ENCODE measurements at places on chromosomes 11 and 22. TPM values are rescaled to one million over a fixed set of nuclear protein-coding genes. Genes with fewer than 3 reads are reported as not detected.

GRCh38 chr11:84345597-84345996 lies 1059.4 kb upstream of the CCDC90B start:
- no peak overlapping the region for H3K27ac ChIP-seq
- no peaks in the 10 kb centered on the region for H3K36me3 ChIP-seq
- no peak overlapping the region for H3K4me3 ChIP-seq
- no peak for DNase-seq
- no peaks in the 10 kb centered on the region for H3K27me3 ChIP-seq
- no peaks in the 10 kb centered on the region for H3K4me1 ChIP-seq

The MRGPRF gene
- total RNA-seq = not detected

- H3K4me3 ChIP-seq = no peak overlapping the region
- peaks cover 2% of the 10 kb centered on the region for H3K4me1 ChIP-seq
- peak; percentile 86 for DNase-seq
- peak overlapping the region; percentile 36 for H3K27ac ChIP-seq
- H3K36me3 ChIP-seq = no peaks in the 10 kb centered on the region
- peaks cover 18% of the 10 kb centered on the region for H3K27me3 ChIP-seq
These were observed 35.0 kb upstream of the PRAME start for GRCh38 chr22:22593964-22594656.

DNA sequence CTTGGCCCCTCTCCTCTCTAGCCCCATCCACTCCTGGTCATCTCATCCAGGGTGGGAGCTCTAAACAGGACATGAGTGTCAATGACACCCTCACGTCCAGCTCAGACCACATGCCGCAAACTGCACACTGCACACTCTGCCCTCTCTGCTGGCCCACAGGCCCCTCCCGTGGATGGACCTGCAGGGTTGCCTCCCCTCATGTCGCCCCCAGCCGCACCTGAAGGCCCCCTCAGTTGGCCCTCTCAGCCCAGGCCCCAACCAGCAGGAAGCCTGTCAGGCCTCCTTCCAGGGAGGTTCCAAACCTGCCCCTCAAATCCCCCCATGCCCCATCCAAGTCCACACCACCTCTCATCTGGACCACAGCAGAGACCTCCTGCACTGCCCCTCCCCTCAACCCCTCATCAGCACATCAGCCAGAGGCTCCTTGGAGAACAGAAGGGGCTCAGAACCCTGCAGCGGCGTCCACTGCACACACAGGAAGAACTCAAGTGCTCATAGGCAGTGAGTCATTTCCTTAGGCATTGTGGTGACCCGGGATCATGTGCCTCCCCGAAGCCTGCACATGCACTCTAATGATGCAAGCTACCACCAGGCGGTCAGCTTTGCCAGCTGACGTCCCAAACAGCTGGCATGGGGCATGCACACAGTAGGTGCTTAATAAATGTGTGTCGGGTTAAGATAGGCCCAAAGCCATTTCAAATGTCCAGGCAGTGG lies 12.9 kb upstream of the CDKN1C start:
- no peaks in the 10 kb centered on the region for H3K27me3 ChIP-seq
- H3K36me3 ChIP-seq = no peaks in the 10 kb centered on the region
- peaks cover 28% of the 10 kb centered on the region for H3K4me1 ChIP-seq
- peak overlapping the region; percentile 87 for H3K4me3 ChIP-seq

DNA sequence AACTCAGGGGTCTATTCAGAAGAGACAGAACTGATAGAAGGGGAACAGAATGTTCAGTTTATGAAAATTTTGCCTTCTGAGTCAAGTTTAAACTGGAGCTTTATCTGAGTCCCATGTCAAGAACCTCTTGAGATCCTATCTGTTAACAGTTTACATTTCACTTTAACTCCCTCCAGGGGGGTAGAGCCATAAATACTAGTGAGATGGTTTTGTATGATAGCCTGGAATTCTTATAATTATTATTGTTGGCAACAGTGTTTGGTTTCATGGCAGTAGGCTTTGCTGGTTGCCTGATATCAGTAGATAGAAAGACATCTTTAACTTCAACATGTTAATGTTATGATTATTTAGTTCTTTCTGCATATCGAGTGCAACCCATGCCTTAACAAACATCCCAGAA lies 498.5 kb downstream of the INSC start:
- no peak overlapping the region for H3K27ac ChIP-seq
- no peak overlapping the region for H3K4me3 ChIP-seq
- H3K36me3 ChIP-seq = no peaks in the 10 kb centered on the region
- no peak for DNase-seq
- no peaks in the 10 kb centered on the region for H3K27me3 ChIP-seq
- H3K4me1 ChIP-seq = no peaks in the 10 kb centered on the region

- no peak for DNase-seq
- peaks cover 5% of the 10 kb centered on the region for H3K4me1 ChIP-seq
- no peak overlapping the region for H3K27ac ChIP-seq
- peaks cover 9% of the 10 kb centered on the region for H3K27me3 ChIP-seq
- no peaks in the 10 kb centered on the region for H3K36me3 ChIP-seq
These were observed 10.0 kb upstream of the PATL1 start for GRCh38 chr11:59678813-59679165.

- H3K36me3 ChIP-seq = peaks cover 93% of the 10 kb centered on the region
- no peaks in the 10 kb centered on the region for H3K27me3 ChIP-seq
- no peak overlapping the region for H3K27ac ChIP-seq
- peak; percentile 57 for DNase-seq
- no peak overlapping the region for H3K4me3 ChIP-seq
- peaks cover 48% of the 10 kb centered on the region for H3K4me1 ChIP-seq
These were observed 17.6 kb upstream of the GRK2 start for GRCh38 chr11:67248653-67249052.

The ZP1 gene
- total RNA-seq = not detected

GRCh38 chr11:79441461-79441875 lies 638 bp upstream of the TENM4 start:
- peak overlapping the region; percentile 49 for H3K4me3 ChIP-seq
- H3K27ac ChIP-seq = no peak overlapping the region
- peaks cover 4% of the 10 kb centered on the region for H3K4me1 ChIP-seq
- no peaks in the 10 kb centered on the region for H3K36me3 ChIP-seq

DNA sequence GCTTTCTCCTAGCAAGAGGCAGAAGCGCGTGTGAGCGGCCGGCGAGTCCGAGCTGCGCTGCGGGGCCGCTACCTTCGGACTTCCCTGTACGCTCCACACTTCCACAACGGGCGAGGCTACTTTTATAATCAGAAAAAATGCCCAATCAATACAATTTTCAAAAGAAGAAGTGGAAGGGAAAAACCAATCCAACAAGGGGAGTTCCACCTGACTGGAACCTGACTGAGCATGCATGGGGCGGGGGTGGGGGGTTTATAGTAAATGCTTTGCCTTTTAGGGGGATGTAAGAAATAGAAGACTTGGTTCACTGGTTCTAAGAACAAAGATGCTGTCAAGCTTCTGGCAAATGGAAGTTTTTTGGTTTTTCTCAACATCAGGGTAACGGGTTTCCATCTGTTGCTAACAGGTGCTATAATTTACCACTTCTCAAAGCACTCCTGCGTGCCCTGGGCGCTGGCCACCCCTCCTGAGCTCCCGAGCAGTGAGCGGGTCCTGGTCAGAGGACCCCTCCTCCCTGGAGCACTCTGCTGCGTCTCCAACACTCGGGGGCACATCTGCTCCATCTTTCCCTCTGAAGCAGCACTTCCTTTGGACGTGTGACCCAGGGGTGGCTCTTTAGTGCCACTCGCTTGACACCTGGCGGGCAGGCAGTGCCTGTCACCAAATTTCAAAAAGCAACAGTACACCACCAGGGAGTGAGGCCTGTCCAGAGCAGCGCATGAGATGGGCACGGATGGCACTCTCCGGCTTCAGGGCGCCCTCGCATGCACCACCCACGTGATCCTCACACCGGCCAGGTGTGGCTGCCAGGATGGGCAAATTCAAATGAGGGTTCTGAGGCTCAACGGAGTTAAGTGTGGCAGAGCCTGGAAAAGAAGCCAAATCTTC lies 21.6 kb upstream of the BID start:
- peaks cover 4% of the 10 kb centered on the region for H3K36me3 ChIP-seq
- no peak overlapping the region for H3K27ac ChIP-seq
- no peak overlapping the region for H3K4me3 ChIP-seq
- peaks cover 3% of the 10 kb centered on the region for H3K4me1 ChIP-seq
- no peak for DNase-seq

DNA sequence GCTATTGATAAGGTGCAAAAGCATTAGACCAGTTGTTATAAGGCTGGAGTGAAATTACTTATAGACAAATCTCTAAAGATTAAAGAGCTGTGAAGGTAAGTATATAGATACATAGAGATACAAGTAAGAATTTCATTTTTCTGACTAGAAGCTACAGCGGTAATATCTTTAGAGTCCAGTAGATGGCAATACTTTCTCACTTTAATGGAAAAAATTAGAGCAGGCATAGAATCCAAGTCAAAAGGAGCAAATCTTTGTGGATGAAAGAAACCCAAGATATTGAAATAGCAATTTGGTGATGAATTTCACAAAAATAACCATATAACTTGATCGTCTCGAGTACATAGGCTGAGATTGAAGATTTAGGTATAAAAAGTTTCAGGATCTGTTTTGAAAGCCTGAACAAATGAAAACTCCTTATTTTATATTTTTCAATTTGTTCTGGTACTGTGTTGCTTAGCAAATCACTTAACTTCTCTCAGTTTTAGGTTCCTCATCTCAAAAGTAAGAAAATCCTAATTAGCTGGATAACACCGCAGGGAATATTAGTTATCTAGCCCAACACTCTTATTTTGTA lies 81.9 kb downstream of the UVRAG start:
- H3K36me3 ChIP-seq = peaks cover 8% of the 10 kb centered on the region
- H3K4me3 ChIP-seq = no peak overlapping the region
- no peak overlapping the region for H3K27ac ChIP-seq
- no peaks in the 10 kb centered on the region for H3K27me3 ChIP-seq

The HEPN1 gene
- total RNA-seq = not detected

The MMP7 gene
- total RNA-seq = not detected

The KCNJ11 gene
- 0.85 TPM for total RNA-seq

- H3K36me3 ChIP-seq = no peaks in the 10 kb centered on the region
- DNase-seq = no peak
- no peaks in the 10 kb centered on the region for H3K27me3 ChIP-seq
- no peak overlapping the region for H3K27ac ChIP-seq
- no peak overlapping the region for H3K4me3 ChIP-seq
- H3K4me1 ChIP-seq = no peaks in the 10 kb centered on the region
These were observed 256.1 kb upstream of the UBASH3B start for GRCh38 chr11:122399375-122399774.

DNA sequence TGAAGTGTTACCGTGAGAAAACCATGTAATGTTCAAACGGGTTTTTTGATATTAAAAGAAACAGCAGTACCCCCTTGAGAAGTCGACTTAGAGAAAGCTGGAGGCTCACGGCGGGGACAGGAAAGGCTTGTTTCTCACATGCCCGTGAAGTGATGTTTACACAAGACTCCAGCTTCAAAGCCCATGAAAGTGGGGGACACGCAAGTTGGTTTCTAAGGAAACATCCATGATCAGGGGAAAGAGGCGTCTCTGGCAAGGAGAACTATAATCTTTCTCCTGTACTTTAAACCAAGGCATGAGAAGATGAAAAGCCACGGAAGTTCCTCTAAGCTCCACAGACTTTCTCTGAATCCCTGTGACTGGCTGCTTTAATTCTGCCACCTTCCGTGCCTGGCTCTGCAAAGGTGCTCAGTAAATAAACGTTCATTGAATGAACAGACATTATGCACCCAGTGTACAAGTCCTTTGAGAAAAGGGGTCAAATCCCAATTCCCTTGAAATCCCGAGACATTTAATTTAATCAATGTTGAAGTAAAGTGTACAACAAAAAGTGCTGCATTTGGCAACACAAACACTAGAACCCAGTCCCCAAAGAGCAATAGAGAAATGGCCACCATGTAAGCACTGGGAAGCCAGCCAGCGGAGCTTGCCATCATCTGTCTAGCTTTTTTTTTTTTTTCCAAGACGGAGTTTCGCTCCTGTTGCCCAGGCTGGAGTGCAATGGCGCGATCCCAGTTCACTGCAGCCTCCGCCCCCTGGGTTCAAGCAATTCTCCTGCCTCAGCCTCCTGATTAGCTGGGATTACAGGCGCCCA lies 58.7 kb downstream of the AHNAK start:
- H3K4me1 ChIP-seq = peaks cover 4% of the 10 kb centered on the region
- H3K36me3 ChIP-seq = no peaks in the 10 kb centered on the region
- H3K27ac ChIP-seq = no peak overlapping the region
- no peak for DNase-seq
- peaks cover 2% of the 10 kb centered on the region for H3K27me3 ChIP-seq

GRCh38 chr22:48670731-48671130 lies 1156.9 kb downstream of the BRD1 start:
- no peak overlapping the region for H3K4me3 ChIP-seq
- no peak for DNase-seq
- H3K27me3 ChIP-seq = no peaks in the 10 kb centered on the region
- no peaks in the 10 kb centered on the region for H3K4me1 ChIP-seq
- no peaks in the 10 kb centered on the region for H3K36me3 ChIP-seq

DNA sequence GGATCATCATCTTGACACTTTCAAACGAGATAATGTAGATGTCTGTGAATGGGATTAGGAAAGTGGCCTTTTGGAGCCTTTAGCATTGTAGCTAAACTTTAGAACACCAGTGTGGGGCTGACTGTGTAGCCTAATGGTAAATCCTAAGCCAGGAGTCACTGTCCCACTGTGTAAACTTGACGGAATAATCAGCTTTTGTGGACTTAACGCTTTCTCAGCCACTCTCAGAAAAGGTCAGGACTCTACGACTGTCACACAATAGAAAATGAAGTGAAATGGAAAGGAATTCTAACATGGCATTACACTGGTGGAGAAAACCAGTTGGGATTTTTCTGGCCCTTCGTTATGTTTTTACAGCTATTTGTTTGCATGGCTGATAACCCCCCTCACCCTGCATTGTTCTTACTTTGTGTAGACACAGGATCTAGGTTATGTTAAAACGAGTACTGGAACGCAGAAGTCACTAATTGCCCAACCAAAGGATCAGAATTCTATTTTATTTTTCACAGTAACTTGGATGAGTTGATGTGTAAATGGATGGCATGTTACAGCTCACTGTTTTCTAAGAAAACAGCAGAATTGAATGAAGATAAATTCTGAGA lies 22.0 kb upstream of the GRAMD1B start:
- H3K27ac ChIP-seq = no peak overlapping the region
- H3K27me3 ChIP-seq = no peaks in the 10 kb centered on the region
- peaks cover 4% of the 10 kb centered on the region for H3K36me3 ChIP-seq
- peaks cover 53% of the 10 kb centered on the region for H3K4me1 ChIP-seq

DNA sequence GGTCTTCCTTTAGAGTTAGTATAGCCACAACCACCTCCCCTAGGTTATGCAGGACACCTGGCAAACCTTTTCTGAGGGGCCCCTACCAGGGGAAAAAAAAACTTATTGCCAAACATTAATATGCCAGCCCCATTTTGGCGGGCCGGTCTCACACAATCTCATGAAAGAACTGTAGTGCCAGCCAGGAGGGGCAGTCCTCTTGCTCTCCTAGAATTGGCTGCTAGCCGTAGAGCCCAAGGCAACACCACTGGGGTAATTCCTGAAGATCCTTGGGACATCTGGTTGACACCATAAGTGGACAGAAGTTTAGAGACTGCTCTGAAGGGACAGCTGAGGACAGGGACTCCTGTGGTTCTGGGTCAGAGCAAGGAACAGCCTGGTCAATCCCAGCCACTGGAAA lies 24.2 kb downstream of the NAV2 start:
- H3K4me1 ChIP-seq = no peaks in the 10 kb centered on the region
- DNase-seq = no peak
- no peak overlapping the region for H3K4me3 ChIP-seq
- H3K27me3 ChIP-seq = peaks cover 7% of the 10 kb centered on the region
- H3K36me3 ChIP-seq = no peaks in the 10 kb centered on the region

GRCh38 chr11:3099178-3099577 lies 42.0 kb upstream of the CARS1 start:
- H3K36me3 ChIP-seq = no peaks in the 10 kb centered on the region
- no peak overlapping the region for H3K4me3 ChIP-seq
- no peak overlapping the region for H3K27ac ChIP-seq
- H3K27me3 ChIP-seq = peaks cover 5% of the 10 kb centered on the region
- H3K4me1 ChIP-seq = peaks cover 3% of the 10 kb centered on the region

The MYOD1 gene
- not detected for total RNA-seq

Data from activated CD4-positive, alpha-beta T cell treated with anti-CD3 and anti-CD28 coated beads, Interleukin-2, amount 10 ng/mL, durations not matched to agents 24 days and 14 days (primary cell).